ENCODE measurements at places on chromosomes 12 and 14.

GRCh38 chr12:16939871-16940306 lies 333.9 kb upstream of the LMO3 start:
- DNase-seq = peak; percentile 83

GRCh38 chr12:92654929-92655328 lies 47.9 kb upstream of the PLEKHG7 start:
- DNase-seq = no peak

DNA sequence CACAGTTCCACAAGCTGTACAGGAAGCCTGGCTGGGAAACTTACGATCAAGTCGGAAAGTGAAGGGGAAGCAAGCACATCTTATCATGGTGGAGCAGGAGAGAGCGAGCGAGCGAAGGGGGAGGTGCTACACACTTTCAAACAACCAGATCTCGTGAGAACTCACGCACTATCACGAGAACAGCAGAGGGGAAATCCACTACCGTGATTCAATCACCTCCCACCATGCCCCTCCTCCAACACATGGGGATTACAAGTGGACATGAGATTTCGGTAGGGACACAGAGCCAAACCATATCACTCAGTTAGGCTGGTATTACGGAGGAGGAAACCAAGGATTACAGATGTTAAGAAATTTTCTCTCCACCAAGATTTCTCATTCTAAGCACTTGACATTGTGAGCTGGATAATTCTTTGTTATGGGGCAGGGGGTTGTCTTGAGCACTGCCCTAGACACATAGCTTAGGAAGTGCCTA lies 262.0 kb upstream of the G2E3 start:
- DNase-seq = no peak

DNA sequence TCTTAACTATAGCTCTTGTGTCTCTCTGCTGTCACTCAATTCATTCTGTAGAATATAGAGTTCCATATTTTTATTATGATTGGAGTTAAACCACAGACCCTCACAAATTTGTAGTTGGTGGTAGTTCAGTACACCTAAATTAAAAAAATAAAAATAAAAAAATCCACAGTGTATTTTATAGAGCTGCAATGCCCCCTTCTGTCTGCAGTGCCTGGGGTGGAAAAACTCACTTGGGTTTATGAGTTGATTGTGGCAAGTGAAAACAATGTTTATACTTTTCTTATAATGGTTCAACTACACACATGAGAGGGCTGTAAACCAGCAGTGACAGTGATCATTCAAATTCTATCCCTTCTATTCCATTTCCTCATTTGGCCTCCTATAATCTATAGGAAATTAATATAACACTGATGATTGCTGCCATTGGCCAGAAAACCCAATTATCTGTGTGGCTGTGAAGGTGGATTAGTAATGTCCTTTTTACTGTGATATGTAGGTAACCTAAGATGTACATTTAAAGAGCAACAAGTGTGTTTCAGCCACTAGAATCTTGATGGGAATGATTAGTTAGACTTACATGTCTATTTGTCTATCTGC lies 166.9 kb upstream of the LRIG3 start:
- no peak for DNase-seq

DNA sequence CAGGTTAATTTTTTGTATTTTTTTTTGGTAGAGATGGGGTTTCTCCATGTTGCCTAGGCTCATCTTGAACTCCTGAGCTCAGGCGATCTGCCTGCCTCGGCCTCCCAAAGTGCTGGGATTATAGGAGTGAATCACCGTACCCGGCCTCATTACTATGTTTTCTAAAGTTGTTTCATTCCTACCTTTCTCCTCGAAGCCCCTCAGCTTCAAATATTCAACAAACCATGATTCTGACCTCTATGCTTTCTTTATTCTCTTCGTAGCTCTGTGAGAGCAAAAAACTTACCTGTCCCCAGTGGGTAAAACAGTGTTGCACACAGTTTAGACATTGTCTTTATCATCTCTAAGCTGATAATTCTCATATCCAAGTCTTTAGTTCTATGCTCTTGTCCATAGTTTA lies 26.2 kb upstream of the MDM2 start:
- DNase-seq = no peak

DNA sequence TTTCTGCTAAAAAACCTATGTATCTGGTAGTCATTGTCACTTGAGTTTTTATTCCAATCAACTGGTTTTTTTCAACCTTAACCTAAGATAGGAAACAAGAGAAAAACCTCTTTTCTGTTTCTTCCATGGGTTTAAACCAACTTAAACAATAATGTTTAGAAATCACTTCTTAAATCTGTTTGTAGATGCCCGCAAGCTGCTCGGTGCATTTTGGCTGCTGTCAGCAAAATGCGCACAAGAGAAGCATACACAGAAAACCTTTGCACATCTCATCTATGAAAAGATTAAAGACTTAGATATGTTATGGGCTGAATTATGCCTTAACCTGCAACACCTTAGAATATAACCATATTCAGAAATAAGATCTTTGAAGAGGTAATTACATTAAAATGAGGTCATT lies 299.8 kb downstream of the ITPR2 start:
- DNase-seq = no peak
